ENCODE measurements at places on chromosomes 4 and X.

- no peak for DNase-seq
Observed at GRCh38 chr4:114907568-114907967, 205.9 kb downstream of the NDST4 start.

GRCh38 chr4:138311771-138312535, 69.8 kb upstream of the SLC7A11 start:
- no peak for DNase-seq

GRCh38 chr4:94244087-94244828, 36.6 kb downstream of the SMARCAD1 start:
- no peak for DNase-seq

DNA sequence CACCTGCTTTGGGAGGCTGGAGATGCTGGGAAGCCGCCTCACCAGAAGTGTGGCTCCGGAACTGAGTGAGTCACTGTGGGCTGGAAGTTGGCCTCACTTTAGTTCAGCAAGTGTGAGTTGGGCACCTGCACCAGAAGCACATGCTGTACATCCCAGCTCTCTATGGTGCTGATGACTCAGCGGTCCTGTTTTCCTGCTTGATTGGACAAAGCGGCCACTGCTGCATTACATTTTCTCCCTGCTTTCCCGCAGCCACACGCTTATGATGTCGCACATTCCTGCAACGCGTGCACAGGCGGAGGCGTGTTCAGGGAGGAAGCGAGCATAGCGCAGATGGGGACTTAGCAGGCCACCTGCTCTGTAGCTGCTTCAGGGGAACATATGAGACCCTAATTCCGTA, 26.7 kb upstream of the CLDN34 start:
- DNase-seq, result no peak

- DNase-seq, result no peak
Observed at GRCh38 chr4:147318586-147318985, 162.3 kb upstream of the EDNRA start.

Measured in stimulated activated CD4-positive, alpha-beta T cell treated with anti-CD3 and anti-CD28 coated beads, Interleukin-4, amount 100 ng/mL, for 4 hours (primary cell).